ENCODE measurements at places on chromosomes 5 and 9. TPM values are rescaled to one million over a fixed set of nuclear protein-coding genes. Genes with fewer than 3 reads are reported as not detected.

DNA sequence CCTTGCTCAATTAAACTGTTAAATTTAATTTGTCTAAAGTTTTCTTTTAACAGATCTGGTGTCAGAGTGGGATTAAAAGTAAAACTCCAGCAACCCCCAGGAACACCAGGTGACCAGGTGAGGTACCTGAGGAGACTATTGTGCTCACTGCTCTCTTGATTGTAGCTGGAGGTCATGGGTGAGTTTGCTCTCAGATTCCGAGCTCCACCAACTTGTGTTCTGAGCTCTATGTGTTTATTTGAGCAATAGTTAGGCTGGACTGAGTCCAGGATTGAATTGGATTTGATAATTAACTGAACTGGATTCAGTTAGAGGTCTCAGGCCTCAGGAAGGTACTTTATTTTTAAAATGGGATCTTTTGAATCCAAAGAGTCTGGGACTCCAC, 17.9 kb upstream of the SCGB3A2 start:
- no peak for DNase-seq

DNA sequence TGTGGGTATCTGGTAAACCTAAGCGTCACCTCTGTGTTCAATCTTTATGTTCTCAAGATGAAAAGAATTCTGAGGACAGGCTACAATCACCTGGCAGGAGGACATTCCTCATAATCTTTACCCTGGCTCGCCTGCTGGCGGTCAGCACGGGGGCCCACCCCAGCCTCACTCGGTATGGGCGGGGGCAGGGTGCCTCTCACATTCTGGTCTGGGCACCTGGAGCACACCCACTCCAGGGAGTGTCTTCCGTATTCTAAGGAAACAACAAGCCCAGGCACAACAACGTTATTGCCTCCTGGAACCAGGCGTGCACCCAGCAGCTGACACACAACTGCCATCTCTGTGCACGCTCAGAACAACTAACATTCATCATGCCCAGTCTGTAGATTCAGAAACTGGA, 179.8 kb downstream of the ROR2 start:
- DNase-seq = no peak

Gene PCDHB4
- total RNA-seq = not detected

Gene SPATA9
- not detected for total RNA-seq

DNA sequence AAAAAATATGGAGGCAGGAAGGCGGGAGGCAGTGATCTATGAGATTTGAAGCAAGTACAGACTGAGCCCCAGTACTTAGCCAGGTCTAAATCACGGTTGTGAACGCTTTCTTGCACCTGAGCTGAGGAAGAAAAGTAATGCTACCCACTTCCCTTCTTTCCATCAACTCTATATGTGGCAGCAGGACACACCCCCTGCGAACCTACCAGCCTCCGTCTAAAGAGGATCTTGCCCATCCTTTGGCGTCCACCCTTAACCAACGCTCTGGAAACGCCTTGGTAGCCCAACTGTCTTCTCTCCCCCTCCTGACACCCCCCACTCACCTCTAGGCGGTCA, 545 bp downstream of the HMGCS1 start:
- no peak for DNase-seq

- DNase-seq = no peak
Measured at GRCh38 chr5:154162539-154163151, 27.9 kb upstream of the GALNT10 start.

DNA sequence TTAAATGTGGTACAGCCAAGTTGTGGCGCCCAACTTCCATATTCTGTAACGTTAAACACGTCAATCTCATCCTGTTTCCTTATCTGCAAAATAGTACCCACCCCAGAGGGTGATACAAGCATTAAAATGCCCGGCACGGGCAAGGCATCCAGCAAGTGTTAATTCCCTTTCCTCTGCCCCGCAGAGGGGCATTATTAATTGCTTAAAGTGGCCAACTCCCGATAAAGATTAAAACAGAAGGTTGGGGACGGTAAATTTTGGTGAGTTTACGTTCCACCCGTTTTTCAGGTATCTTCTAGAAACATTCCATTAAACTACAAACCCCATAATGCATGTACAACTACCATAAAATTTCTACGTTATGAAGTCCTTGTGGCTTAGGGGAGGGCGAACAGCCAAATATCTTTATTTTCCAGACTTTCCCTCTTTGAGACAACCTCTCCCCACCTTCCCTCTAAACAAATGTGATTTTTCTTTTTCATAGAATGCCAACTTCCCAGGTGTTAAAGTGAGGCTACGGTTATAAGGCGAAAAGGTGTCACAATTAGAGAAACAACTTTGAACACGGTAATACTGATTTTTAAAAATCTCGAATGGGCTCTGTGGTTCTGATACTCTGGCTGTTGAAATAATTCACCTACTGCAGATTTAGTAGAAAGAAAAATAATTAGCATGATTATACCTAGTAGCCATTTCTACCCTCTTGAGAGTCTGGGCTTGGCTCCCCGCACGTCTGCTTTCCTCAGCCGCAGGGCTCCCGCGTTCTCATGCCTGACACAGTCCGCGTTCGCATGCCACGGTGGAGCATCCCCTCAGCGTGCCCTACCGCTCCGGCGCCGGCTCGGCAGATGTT, 1.2 kb upstream of the GPBP1 start:
- DNase-seq = peak; percentile 59

- DNase-seq = no peak
Measured at GRCh38 chr9:133876144-133876543, 116.0 kb downstream of the VAV2 start.

DNA sequence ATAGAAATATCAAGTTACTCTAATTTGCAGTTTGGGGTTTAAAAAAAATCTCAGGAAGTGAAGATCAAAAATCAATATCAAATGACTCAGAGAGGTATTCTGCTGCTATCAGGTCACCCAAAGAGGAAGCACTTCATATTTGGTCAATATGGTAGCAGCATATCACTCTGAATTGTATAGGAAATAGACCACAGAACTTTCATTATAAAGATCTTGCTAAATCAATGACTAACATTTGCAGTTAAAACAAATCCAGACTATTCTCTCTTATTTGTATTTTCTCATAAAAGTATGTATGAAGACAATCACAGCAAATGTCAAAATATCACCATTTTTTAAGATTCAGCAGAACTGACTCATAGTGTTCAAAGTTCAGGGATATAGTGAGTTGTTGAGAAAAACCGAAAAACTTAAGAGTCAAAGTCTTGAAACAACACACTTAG, 105.8 kb upstream of the PCSK1 start:
- no peak for DNase-seq

DNA sequence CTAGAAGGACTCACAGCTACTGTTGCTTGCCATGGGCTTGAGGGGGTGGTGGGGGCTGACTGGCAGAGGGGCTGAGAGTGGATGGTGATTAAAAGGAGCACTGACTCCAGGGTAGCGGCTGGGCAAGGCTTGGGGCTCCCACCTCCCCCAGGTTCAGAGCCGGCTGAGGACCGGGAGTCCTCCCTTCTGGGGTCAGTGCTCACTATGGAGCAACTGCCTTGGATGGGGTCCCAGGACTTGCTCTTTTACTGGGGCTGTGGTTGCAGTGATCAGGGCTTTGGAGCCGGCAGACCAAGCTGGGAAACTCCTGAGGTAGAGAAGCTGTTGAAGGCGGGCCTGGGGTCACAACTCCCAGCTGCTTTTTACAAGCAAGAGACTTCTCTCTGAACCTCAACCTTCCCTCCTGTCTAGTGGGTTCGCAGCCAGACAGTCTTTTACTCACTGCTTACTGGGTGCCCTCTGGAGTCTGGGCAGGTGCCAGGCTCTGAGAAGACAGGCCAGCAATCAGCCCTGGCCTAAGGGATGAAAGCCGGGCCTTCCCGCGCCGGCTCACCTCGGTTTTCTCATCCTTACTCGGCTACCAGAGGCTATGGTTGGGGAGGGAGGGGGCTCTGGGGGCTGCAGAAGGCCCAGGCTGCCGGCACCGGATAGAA, 795 bp upstream of the ASS1 start:
- DNase-seq = no peak

GRCh38 chr9:88949425-88949824, 41.8 kb upstream of the S1PR3 start:
- DNase-seq = no peak

GRCh38 chr5:7493081-7493480, 97.1 kb downstream of the ADCY2 start:
- DNase-seq = no peak

- no peak for DNase-seq
Measured at GRCh38 chr5:1445313-1445688, at the start of gene SLC6A3. Gene SLC6A3 (minus strand): TSS chr5:1445440. CDS start chr5:1443197, 2,243 bp downstream.

DNA sequence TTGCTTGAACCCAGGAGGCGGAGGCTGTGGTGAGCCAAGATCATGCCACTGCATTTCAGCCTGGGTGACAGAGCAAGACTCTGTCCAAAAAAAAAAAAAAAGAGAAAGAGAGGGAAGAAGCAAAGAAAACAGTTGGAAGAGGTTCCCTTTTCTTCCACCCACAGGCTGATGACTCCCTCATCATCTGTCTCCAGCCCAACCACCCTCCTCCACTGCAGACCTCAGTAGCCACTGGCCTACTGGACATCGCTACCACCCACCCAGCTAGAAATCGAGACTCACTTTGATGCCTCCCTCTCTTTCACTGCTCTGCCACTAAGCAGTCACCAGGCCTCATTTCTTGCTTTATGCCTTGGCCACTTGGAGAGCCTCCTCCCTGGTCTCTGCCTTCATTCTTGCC, 71.2 kb downstream of the NIPSNAP3B start:
- no peak for DNase-seq

DNA sequence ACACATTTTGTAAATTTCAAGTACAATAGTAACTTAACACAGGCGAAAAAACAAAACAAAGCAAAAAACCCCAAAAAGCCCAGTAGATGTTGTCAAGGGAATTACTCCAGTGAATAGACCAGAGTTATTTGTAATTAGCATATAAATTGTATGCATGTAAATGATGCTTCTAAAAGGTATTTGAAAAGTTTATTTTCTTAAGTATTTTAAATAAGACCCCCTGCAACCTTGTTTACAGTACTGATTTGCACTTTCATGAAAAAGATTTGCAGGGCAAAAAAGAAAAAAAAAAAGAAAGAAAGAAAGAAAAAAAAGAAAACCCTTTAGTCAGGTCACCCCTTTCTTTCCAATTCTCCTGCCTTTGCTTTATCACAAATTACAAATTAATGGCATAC, 372.3 kb upstream of the IRX2 start:
- DNase-seq = no peak

DNA sequence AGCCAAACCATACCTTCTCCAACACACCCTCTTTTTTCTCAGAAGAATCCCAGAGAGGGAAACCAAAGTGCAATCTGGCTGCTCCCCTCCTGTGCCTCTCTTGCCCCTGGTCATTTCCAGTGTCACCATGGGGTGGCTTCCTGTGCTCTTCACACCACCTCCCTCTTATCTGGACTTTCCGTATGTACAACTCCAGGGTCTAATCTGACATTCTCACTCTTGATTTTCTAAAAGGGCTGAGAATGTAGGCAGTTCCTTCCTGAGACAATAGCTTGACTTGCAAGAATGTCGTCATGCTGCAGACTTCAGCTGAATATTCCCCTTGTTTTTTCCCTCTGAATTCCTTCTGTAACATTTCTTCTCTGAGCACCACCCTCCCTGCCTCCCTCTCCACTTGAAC, 110.2 kb downstream of the FBXL7 start:
- no peak for DNase-seq

DNA sequence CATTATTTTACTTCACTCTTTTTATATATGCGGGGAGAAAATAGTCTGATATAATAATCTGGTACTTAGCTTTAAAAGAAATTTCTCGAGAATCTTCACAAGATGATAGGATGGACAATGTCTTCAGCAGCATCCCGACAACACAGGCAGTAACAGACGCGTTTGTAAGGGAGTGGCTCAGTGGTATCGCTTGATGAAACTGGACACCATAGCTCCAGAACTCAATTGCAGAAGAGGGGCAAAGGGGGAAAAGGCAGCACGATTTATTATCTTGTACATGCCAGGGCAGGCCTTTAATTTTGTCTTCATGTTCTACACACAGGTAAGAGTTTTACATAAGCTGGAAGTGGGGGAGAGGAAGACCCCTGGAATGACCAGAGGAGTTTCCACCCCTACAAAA, 15.7 kb downstream of the IL4 start:
- no peak for DNase-seq

DNA sequence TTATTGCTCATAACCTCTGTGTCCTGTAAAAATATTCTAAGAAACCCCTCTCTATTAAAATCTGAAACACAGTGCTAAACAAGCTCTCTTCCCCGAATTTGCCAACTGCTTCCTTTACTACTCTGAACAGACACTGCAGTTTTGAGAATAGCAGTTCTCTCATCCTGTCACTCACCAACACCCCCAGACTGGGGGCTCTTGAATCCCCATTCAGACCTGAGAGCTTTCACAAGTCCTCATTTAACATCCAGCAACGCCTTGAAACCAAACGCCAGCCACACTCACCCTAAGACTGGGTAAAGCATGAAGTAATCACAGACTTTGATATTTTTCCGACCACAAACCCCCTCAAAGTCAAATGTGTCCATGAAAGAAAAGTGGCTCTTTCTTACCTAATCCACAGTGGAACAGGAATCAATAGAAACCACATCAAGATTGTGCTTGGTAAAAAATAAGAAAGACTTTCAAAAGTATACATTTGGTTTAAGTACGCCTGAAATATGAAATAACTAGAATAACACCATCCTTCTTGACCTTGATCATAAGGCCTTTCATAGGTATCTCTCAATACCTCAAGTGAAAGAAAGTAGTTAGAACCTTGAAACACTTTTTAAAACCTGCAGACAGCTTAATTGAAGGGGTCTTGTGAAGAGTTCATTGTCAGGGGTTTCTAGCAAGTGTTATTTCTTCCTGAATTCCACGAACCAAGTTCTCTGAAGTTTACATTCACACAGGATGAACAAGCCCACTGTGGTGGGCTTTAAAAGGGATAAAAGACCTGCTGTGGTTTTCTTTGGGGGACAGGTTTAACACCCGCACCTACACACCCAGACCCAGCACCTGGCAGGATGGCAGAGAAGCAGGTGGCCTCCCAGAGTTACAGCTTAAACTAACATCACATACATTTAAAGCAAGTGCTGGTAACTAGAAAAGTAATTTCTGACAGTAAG, 412.6 kb downstream of the MLLT3 start:
- no peak for DNase-seq

Gene C9orf152
- total RNA-seq = not detected

DNA sequence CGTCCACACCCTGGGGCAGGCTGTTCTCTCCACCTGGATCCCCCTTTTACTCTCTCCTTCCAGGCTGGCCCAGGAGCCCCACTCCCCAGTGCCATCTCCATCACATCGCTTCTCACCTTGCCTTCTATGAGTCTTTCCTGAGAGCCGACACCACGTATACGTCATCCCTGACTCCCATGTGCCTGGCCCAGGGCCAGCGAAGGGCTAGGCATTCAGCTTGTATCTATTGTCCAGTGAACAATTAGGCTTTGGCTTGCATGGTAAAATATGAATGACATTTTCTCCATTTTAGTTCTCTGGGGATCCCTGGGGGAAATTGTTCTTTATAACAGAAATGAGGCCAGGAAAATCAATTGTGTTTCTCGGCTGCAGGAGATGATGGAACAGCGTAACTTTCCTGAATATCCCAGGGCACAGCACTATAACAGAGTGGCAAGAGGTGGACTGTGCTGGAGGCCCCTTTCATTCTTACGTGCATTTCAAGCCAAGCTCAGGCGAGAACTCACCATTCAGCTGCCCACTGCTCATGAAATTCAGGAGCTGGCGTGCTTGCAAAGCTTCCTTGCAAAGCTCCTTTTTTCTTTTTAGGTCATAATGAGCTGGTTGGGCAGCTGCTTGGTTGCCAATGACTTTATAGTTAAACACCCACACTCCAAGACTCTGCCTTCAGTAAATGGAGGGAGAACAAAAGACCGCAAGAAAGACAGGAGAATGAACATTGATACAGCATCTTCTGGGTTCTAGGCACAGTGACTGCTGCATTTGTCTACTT, 37.7 kb downstream of the NSG2 start:
- DNase-seq = no peak

GRCh38 chr5:178547753-178548415, 42.3 kb downstream of the COL23A1 start:
- DNase-seq = no peak

Gene PPP3R2
- total RNA-seq = not detected

Measured in Caki2 (cell line).